ENCODE measurements at places on chromosomes 12 and 14. TPM values are rescaled to one million over a fixed set of nuclear protein-coding genes. Genes with fewer than 3 reads are reported as not detected.

DNA sequence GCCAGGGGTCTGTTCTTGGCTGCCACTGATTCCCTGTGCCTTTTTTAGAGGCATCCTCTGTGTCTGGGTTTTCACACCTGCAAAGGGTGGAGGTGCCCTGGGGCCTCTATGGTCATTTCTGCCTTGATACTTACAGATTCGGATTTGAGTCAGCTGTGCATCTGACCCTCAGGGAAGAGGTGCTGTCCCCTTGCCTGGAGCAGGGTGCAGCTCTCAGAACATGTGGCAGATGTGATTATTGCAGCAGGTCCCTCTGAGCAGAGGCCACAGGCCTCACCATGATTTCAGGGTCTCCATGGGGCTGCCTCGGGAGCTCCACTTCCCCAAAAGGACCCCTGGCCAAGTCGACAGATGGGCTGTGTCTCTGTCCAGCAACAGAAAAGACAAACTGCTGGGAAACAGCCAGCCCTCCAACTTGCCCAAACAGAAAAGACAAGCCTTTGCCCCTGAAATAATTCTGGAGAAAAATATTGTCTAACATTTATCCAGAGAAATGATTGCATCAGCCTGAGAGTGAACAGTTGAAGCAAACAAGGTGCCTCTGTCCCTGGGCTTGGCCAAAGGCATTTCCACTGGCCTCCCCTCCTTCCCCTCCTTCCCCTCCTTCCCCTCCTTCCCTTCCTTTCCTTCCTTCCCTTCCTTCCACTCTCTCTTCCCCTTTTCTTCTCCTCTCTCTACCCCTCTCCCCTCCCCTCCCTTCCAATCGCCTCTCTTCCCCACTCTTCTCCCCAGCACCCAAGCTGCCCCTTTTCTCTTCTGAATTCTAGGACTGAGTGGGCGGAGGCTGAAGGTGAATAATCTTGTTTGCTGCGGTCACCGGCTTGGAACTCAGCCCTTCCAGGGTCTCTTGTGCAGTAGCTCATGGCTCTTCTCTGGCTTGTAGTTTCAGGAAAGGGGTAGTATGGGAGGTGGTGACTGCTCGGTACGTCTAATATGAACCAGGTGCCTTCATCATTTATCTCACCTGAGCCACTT lies 676 bp downstream of the SERPINA3 start:
- DNase-seq = no peak
- H3K27ac ChIP-seq = peak overlapping the region; percentile 34
- peaks cover 9% of the 10 kb centered on the region for H3K4me1 ChIP-seq
- H3K27me3 ChIP-seq = no peaks in the 10 kb centered on the region
- H3K4me3 ChIP-seq = peak overlapping the region; percentile 57

Gene VRTN
- not detected for total RNA-seq

DNA sequence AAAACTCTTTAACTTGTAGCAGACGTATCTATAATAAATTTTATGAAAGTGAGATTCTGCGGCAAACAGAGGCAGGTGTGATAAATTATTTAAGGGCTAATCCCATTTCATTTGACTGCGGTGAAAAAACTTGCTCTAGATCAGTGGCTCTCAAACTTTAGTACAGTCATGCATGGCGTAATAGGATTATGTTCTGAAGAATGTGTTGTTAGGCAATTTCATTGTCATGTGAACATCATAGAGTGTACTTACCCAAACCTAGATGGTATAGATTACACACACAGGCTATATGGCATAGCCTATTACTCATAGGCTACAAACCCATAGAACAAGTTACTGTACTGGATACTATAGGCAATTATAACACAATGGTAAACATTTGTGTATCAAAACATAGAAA lies 83.7 kb downstream of the HEATR5A start:
- H3K4me1 ChIP-seq = peaks cover 11% of the 10 kb centered on the region
- H3K4me3 ChIP-seq = no peak overlapping the region
- no peak for DNase-seq
- H3K27me3 ChIP-seq = no peaks in the 10 kb centered on the region
- no peak overlapping the region for H3K27ac ChIP-seq

DNA sequence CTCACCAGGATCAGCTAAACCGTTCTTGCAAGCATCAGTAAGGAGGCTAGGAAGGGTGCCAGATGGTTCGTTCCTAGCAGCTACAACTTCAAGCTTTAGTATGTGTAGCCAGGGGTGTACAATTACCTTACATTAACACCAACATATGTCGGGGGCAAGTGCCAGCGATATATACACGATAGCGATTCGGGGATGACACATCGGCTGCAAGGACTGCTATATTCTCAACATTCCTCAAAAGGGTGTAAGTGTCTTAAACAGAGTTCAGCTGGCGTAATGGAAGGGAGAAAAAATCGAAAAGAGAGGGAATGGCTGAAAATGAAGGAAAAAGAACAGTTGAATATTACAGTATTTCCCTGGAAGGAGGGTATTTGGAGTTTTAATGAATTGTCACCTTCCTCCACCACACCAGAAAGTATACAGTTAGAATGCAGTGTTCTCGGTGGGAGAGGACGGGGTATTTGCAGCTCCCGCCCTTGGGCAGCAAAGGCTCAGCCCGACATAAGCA lies 545 bp downstream of the LIMA1 start:
- no peaks in the 10 kb centered on the region for H3K27me3 ChIP-seq
- peaks cover 5% of the 10 kb centered on the region for H3K4me1 ChIP-seq
- DNase-seq = no peak
- H3K4me3 ChIP-seq = peak overlapping the region; percentile 69

Gene RPL10L
- not detected for total RNA-seq

DNA sequence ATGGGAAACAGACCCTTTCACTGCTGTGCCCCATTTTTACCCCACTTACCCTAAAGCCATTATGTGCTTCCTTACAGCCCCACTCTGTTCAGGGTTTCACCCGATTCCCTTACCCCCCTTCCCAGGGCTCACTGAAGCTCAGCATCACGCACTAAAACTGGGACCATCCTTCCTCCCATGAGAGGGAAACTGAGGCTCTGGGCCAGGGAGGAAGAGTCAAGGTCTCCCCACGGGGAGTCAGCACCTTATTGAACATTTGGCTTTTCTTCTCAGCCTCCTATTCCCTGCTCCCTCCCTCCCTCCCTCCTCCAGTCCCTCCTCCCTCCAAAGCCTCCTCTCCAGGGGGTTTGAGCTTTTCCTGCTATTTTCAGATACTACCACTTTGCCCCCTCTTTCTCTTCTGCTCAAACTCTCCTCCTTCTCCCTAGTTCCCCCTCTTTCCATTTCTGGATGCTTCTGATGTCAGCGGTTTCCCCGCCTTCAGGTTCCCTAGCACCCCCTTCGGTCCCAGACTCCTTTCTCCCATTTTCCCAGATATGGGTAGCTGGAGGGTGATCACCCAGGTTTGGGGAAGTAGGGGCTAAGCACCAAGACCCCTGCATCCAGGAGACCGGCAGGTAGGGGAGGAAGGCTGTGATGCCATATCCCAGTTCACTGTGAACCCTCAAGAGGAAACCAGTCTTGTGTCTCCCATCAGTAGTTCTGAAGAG lies 960 bp downstream of the GPR162 start:
- peaks cover 3% of the 10 kb centered on the region for H3K27me3 ChIP-seq
- H3K4me1 ChIP-seq = no peaks in the 10 kb centered on the region
- H3K36me3 ChIP-seq = no peaks in the 10 kb centered on the region
- H3K4me3 ChIP-seq = no peak overlapping the region
- no peak overlapping the region for H3K27ac ChIP-seq

DNA sequence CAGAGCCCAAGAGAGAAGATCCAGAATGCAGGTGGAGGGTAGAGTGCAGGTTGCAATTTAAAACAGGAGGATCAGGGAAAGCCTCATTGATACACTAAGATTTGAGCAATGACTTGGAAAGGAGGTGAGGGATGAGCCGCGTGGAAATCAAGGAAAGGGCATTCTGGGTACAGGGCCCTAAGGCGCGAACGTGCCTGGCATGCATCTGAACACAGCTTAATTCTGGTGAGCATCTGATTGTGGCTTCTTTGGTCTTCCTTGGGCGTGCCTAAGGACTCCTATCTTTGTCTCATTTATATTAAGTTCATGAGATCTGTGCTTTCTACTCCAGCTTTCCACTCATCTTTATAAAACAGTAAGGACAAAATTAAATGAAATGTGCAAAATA lies 79.3 kb downstream of the NTF3 start:
- no peaks in the 10 kb centered on the region for H3K27me3 ChIP-seq
- no peak overlapping the region for H3K27ac ChIP-seq
- DNase-seq = no peak
- no peak overlapping the region for H3K4me3 ChIP-seq

Measured in pancreas (tissue), 10 donors.